Renal cortical epithelial cell (primary cell): ENCODE measurements at places on chromosomes 5 and 9.

- DNase-seq = no peak
Measured at GRCh38 chr9:105834404-105834803, 140.1 kb downstream of the TMEM38B start.

DNA sequence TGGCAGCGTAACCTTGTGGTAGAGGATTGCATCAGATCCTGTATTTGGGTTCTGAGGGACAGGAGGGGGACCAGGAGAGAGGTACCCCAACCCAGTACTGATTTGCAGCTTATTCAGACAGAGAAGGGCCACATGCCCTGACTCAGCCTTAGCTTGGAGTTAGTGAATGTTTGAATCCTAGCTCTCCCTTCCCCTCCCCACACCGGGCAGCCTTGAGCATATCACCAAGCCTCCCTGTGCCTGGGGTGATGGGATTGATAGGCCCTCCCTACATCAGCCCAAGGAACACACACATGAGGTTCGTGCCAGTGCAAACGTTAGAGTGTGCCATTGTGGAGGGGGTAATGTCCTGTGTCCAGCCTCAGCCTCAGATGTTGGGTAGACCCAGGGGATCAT, 71.9 kb downstream of the AMBP start:
- DNase-seq = no peak

GRCh38 chr5:76269932-76270610, 133.0 kb upstream of the IQGAP2 start:
- peak; percentile 80 for DNase-seq

GRCh38 chr5:89282554-89283510, 399.8 kb upstream of the MEF2C start:
- DNase-seq = peak; percentile 89

- DNase-seq = peak; percentile 23
Measured at GRCh38 chr5:177312649-177313181, 1.0 kb upstream of the MXD3 start.

DNA sequence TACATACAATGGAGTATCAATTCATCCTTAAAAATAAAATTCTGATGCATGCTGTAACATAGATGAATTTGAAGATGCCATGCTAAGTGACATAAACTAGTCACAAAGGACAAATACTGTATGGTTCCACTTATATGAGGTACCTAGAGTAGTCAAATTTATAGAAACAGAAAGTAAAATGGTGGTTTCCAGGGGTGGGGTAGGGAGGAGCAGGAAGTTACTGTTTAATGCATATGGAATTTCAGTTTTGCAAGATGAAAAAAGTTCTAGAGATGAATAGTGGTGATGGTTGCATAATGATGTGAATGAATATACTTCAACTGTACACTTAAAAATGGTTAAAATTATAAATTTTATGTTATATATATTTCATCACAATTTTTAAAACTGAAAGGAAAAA, 57.3 kb upstream of the FNIP1 start:
- DNase-seq = no peak

- DNase-seq = peak; percentile 93
Measured at GRCh38 chr9:88476491-88477271, 58.3 kb upstream of the NXNL2 start.

- DNase-seq = no peak
Measured at GRCh38 chr9:137429974-137430722, 7.0 kb downstream of the NOXA1 start.

- DNase-seq = no peak
Measured at GRCh38 chr9:128321879-128322403, 306 bp downstream of the TRUB2 start.

GRCh38 chr5:61347080-61347479, 15.0 kb downstream of the ZSWIM6 start:
- no peak for DNase-seq

DNA sequence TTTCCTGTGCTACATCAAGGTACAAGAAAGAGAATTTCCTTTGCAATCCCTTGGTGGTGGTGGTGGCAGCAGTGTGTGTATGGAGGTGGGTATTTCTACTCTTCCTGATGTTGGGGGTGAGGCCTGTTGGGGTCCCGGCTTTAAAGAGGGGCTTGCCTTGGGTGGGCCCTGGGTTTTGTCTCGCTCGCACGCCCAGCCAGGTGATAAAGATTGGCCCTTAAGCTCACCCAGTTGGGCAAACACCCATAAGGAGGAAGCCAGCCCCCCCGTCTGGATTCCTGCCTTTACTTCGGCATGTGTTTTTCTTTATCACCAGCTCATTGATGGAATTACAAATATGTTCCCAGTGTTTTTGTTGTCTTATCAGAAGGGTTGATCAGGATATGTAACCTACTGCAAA, 16.0 kb upstream of the SARDH start:
- DNase-seq = no peak

- DNase-seq = no peak
Measured at GRCh38 chr9:131485728-131486422, 16.8 kb upstream of the POMT1 start.

- peak; percentile 74 for DNase-seq
Measured at GRCh38 chr9:6106711-6107339, 91.4 kb upstream of the RANBP6 start.

GRCh38 chr9:34994260-34994899, 4.8 kb downstream of the DNAJB5 start:
- peak; percentile 64 for DNase-seq

DNA sequence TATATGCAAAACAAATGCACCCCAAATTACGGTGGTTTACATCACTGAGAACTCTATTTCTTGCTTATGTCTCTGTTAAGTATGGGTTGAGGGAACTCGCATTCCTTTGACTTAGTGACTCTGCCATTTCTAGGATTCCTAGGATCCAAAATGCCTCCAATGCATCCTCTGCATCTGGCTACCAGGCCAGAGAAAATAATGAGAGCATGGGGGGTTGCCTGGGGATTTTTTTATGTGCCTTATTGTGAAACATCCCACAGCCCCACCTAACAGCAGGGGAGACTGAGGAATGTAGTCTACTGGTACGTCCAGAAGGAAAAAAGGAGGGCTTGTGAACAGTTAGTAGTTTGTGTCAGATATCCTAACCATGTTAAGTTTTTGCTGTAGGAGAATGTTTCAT, 466.0 kb upstream of the ARRDC3 start:
- no peak for DNase-seq

DNA sequence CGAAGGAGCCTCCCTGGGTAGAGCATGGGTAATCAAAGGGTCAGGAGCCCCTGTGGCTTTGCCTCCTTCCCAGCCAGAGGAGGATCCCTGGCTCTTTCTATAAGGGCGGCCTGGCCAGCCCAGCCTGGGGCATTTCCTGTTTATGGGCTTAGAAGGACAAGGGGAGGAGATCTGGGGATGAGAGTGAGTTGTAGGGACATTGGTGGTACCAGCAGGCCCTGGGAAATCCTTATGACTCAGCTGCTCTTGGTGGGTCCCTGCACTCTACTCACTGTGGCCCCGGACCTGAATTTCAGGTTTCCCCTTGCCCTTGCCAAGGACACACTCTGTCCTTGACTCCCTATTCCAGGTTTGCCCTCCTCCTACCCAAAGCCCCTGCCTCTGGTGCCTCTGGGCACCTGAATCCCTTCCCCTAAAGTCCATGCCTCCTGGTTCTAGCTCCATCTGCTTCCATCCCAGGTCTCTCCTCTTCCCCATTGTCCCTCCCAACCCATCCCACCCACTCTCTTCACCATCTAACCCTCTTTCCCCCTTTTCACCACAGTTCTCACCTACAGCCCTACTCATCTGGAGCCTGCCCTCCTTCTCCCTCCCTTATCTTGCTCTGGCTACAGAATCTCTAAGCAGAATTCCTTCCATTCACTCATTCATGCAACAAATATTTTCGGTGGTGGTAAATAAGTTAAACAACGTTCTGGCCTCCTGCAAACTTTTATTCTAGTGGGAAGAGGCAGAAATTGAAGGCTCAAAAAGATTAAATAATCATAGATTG, 34.9 kb downstream of the PCDH1 start:
- peak; percentile 50 for DNase-seq

- no peak for DNase-seq
Measured at GRCh38 chr5:178427576-178428197, 162.5 kb downstream of the COL23A1 start.

DNA sequence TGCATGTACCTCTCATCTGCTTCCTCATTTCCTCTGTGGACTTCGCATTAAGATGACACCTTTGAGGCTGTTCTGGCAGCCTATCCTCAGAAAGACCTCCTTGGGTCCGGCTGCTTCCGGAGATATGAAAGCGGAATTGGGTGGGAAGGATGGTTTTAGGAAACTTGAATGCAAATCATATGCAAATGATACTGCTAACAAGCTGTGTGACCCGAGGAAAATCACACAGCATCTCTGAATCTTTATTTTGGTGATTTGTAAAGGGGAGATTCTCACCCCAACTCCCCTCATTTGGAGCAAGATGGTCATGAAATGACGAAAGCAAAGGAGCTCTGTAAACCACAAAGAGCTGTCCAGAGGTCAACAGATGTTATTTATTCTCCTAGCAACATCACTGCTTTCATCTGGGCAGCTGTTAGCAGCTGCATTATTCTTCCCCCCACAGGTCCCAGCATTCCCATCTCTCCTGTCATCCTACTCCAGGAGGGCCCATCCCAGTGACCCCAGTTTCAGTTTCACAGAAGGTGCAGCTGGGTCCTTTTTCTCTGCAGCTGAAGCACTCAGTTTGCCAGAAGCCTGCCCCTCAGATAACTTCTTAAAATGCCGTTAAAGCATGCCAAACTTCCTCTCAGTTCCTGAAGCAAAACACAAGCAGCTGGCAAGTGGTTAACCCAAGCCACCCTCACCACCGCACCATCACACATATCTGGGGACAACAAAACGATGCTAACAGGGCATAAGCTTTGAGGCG, 269.5 kb downstream of the SEC61B start:
- DNase-seq = no peak

DNA sequence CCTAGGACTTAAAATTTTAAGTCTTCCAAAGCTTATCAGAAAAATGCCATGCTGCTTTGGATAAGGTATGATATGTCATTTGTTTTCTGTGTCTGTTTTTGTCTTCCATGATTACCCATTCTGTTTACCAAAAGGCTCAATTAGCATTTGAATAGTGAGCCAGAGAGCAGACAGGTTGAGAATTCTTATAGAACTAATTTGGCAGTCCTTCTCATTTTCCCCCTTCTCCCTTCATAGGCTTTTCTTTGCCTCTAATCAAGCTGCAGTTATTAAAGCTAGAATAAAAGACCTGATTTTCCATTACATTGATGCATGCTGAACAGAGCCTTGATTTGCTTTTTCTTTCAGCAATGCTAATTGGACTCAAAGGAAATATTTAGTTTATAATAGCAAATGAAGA, 993.0 kb downstream of the MAT2B start:
- DNase-seq = no peak

DNA sequence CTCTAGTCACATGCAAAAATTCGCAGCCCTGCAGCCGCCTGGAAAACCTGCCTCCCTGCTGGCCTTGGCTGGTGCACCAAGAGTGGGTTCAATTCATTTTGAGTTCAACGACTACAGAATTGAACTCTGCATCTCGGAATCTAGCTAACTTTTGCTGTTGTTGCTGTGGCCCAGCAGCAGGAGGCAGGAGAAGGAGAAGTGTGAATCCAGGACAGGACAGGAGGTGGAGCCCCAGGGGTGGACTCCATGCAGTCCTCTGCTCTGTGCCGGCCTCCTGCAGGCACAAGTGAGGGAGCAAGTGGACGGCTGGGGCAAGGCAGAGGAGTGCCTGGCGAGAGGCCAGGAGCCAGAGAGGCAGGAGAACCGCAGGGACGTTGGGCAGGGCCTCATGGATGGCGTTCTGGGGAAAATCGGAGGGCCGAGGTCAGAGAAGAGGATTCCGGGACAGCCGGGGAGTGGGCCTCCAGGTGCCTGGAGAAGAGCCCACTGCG, 214.2 kb downstream of the FANCC start:
- DNase-seq = no peak

DNA sequence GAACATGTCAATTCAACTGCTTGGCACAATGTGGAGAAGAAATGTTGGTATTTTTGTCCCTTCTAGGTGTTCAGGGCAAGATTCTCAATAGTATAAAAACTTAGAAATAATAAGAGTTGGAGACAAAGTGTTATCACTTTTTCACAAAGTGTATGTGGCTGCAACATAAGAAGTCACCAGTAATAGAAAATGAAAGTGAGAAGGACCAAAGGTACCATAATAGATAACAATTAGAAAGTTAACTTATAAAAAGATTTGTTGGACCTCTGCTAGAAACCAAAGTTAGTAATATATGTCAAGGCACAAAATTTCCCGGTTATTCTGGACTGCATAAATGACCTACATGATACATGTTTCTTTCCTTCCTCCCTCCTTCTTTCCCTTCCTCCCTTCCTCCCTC, 1535.3 kb downstream of the EFNA5 start:
- DNase-seq = no peak

DNA sequence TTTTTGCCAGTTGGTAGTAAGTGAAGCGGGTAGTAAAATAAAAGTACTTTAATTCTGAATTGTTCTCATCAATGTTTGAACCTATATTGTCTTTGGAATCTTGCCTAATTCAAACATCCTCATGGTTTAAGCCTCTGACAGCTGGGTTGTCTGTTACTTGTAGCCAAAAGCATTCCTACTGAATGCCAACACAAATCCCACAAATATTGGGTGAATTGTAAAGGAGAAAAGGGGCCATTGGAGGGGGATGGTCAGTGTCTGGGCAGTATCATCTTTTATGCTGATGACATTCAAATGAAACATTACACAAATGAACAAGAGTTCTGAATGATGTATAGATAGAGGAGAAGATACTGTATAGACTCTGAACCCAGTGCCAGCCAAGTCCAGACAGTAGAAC, 309.5 kb downstream of the OSTF1 start:
- DNase-seq = no peak
